Bronchial epithelial cell (primary cell): ENCODE measurements at places on chromosomes 12 and 14.

DNA sequence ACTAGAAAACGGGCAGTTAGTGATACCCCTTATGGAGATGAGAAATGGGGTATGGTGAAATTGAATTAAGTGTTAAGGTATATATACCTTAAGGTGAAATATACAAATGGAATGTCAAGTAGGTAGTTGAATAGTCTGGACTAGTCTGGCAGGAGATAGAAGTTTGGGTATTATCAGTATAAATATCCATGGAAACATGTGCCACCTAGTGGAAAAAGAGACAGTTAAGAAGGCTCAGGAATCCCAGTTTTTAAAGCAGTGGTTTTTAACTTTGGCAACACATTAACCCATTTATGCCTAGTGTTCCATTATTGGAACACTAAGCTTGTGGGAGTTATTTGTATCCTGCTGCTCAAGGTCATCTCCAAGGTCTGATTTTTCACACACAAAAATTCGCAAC, 38.6 kb upstream of the TPH2 start:
- DNase-seq: peak; percentile 63

GRCh38 chr12:113674996-113675395, 203.3 kb upstream of the LHX5 start:
- DNase-seq: no peak

- DNase-seq: no peak
Measured at GRCh38 chr14:23903442-23903841, 50.1 kb upstream of the DHRS4 start.

DNA sequence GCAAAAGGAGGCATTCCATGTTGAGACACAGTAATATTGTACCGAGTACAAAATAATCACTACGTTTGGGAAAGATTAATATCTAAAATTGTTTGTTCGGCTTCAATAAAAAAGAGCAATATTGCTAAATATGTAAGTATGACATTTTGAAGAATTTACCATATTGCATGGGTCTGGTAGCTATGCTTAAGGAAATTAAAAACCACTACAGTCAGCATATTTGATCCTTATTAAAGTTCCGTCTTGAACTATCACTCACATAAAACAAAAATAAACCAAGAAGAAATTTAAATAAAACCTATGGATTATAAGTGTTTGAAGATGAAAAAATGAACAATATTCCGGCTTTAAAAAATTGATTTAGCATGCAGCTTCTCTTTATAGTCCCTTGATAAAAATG, 63.8 kb downstream of the SETD3 start:
- no peak for DNase-seq

DNA sequence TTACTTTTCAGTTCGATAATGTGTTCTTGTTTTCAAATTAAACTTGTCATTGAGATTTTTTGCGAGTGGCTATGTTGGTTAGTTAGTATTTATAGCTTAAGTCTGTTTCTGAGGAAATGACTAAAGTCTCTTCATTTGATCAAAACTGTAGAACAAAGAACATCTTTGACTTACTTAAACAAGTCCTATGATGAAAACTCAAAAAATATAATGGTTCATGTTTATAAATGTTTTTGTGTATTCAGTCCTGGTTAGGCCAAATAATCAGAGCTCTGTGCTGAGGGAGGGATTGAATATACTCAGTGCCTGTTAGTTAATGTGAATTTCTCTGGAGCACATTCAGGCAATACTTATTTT, 51.7 kb downstream of the PPFIBP1 start:
- DNase-seq: no peak

DNA sequence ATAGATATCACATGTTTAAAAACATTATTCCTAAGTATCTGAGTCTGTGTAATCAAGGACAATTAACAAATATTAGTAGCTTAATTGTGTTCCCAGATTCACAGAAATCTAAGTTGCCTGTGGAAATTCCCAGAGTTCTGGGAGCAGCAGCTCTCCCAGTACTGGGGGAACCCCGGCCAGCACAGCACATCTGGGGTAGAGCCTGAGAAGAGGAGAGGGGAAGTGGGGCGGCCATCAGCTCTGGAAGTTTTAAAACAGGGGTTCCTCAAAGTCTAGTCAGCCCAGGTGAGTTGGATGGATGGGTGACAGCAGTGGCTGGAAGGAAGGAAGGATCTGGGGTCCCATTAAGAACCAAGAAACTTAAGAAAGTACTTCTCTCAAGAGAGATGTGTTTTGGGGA, 24.6 kb downstream of the PRICKLE1 start:
- no peak for DNase-seq

DNA sequence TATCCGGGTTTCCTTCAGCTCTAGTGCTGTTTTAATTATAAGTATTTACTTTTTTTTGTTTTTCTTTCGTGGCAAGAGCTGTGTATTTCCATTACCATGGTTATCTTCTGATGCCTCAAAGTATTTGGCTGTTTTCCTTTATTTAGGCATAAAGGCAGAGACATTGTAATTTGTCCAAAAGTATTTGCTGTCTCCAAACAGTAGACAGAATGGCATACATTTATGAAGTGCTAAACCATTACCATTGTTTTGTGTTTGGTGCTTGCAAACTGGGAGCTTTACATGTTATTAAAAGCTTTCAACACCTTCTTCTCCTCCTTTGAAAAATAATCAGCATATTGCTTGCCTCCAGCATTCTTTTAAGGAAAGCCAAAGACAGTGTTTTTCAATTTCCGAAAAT, 46.3 kb downstream of the FLRT2 start:
- no peak for DNase-seq

DNA sequence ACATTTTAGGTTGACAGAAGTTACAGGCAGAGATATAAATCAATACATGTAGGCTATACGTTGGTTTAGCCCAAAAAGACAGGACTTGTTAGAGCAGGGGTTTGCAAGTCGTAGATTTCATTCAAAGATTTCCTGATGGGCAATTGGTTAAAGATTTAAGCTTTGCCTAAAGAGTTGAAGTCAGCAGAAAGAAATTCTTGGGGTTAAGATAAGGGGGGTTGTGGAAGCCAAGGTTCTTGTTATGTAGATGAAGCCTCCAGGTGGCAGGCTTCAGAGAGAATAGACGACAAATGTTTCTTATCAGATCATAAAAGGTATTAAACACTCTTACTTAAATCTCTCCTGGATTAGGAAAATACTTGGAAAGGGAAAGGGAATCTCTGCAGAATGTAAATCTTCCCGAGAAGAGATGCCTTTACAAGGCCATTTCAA, 510.8 kb downstream of the TMTC2 start:
- no peak for DNase-seq

- DNase-seq: peak; percentile 80
Measured at GRCh38 chr12:28172434-28173030, 17.7 kb upstream of the CCDC91 start.

DNA sequence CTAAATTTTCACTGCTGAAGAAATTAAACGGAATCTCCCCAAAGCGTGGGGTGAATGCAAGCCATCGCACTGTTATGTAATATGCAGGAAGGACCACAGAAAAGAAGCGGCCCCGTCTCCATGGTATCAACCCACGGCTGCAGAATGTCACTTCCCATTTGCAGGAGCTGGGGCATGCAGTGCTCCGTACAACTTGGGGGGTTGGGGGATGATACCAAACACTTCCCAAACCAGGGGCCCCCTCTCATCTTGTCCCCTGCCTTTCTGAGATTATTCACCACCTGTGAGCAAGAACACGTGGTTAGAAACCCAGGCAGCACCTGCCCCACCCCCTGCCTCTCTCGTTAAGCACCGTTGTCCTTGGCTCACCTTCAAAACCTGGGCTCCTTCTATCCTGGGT, 505.1 kb upstream of the TMEM132C start:
- DNase-seq: no peak

DNA sequence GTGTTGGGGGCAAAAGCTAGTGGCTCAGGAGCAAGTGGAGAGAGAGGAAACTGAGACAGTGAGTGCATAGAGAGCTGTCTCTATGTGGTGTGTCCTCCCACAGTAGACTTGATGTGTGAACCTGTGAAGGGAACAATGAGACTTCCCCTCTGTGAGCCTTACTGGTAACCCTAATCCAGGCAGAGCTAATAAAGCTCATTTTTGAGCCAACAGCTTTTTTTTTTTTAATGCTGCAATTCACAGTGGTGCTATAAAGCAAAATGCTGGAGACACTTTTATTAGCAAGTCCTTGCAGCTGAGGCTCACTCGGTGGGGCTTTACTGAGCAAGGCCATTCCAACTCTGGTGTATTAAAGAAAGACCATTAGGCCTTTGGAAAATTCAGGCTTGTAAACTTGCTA, 26.9 kb downstream of the FBXW8 start:
- DNase-seq: no peak

- peak; percentile 98 for DNase-seq
Measured at GRCh38 chr12:69059465-69060457, 126.8 kb upstream of the CPM start.

GRCh38 chr14:90616881-90617280, 199.3 kb downstream of the TTC7B start:
- DNase-seq: no peak

GRCh38 chr12:53568809-53569557, 57.2 kb downstream of the ATF7 start:
- peak; percentile 45 for DNase-seq

GRCh38 chr12:132106921-132107320, 37.2 kb downstream of the DDX51 start:
- DNase-seq: peak; percentile 1

- DNase-seq: peak; percentile 63
Measured at GRCh38 chr14:92040431-92041051, 682 bp upstream of the TRIP11 start.

DNA sequence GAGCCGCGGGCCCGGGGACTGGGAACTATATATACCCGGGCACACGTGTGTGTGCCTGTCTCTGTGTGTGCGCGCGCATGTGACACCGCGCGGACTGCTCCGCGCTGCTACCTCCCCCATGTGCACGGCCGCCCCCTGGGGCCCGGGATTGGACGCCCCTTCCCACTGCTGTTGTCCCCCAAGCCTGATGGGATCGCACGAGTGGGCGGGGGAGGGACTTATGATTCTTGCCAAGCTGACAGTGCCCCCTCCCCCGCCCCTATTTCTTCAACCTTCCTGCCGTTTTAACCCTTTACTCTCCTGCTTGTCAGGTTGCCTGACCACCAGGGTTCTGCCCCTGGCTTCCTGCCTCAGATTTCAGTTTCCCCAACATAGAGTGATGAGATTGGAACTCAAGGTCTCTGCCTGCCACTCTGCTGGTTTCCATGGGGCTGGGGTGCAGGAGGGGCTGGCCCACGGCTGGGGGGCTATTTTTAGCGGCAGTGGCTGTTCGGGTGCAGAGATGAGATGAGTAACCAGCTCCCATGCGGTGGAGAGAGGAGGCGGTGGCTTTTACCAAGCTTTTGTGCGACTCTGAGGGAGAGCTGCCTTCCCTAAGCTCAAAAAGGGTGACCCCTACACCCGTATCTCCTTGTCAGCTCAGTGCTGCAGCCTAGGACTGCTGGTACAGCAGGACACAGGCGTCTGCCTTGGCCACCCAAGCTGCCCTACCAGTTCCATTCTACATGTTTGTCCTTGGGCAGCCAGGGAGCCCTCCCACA, at the start of gene DDN:
DDN (minus strand) TSS at position 5 of the 761 bp plus-strand sequence. CDS start 88 bp downstream, outside the sequence.
- no peak for DNase-seq

DNA sequence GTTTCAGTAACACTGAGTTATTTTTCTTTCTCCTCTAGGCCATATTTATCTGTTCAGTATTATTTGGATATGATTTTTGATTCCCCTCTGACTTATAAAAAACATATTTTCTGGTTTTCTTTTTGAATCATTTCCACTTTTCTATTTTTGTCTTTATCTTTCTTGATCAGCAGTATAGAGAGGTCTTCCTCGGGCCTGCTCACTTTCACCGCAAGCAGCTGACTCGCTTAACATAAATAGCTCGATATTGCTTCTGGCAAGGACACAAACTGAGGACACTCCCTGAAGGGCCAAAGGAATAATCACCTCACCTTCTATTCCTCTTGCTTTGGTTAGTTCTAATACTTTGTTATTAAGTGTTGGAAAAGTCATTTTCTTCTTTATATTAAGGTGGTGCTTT, 25.8 kb upstream of the TRHDE start:
- no peak for DNase-seq

DNA sequence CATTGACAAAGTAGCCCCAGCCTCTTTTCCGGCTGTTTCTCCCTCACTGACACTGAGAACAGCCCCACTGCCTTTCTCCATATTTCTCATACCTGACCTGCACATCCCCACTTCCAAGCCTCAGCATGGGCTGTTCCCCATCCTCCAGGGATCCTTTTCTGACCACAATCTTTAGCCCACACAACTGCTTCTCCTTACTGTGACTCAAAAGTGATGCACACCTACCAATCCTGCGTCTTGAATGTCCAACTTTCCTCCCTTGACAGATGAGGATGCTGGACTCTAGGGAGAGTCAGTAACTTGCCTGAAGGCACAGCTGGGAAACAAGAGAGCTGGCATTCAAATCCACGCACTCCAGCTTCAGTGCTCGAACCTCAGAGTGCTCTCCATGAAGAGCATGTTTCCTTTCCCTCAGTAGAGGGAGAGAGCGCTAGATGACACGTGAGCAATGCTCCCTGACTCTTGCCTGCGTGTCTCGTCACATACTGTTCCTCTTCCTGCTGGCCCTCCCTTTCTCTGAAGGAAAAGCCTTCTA, 75.6 kb downstream of the NTF3 start:
- DNase-seq: no peak

DNA sequence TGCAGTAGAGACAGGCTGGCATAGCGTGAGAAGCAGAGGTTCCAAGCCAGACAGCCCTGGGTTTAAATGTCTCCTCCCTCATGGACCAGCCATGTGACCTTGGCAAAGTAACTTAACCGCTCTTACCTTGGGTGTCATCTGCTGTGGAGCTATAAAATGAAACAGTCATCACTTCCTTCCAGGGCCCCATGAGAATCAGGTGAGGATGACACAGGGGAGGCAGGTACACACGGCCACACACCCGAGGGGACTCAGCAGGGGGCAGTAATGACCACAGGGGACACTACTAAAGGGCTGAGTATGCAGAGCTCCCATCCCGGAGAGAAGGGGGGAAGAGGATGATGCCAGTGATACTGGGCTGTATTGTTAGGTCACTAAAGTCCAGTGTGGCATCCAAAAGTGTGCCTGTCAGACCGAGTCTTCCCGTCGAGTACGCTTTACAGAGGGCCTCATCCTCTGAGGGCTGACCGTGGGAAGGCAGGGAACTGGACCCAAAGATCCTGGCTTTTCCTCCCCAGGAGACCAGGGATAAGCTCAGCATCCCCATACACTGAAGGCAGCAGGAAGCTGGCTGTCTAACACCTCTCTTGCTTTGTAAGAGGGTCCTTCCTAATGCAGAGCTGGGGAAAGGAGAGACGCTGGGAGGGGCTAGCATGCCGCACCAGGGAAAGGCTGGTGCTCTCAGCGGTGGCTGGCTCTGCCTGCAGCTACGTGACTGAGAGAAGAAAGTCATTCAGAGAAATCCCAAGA, 94.2 kb downstream of the SINHCAF start:
- DNase-seq: no peak

GRCh38 chr14:23568600-23569331, 1.2 kb upstream of the AP1G2 start:
- DNase-seq: no peak
